Mesenteric fat pad (tissue), 1 donor: ENCODE measurements at places on chromosomes 5 and 9. TPM values are rescaled to one million over a fixed set of nuclear protein-coding genes. Genes with fewer than 3 reads are reported as not detected.

GRCh38 chr5:177509991-177510566 lies 453 bp upstream of the DOK3 start:
- DNase-seq, result no peak

- DNase-seq, result no peak
These were observed 36.2 kb upstream of the UBAC1 start for GRCh38 chr9:135997090-135998015.

DNA sequence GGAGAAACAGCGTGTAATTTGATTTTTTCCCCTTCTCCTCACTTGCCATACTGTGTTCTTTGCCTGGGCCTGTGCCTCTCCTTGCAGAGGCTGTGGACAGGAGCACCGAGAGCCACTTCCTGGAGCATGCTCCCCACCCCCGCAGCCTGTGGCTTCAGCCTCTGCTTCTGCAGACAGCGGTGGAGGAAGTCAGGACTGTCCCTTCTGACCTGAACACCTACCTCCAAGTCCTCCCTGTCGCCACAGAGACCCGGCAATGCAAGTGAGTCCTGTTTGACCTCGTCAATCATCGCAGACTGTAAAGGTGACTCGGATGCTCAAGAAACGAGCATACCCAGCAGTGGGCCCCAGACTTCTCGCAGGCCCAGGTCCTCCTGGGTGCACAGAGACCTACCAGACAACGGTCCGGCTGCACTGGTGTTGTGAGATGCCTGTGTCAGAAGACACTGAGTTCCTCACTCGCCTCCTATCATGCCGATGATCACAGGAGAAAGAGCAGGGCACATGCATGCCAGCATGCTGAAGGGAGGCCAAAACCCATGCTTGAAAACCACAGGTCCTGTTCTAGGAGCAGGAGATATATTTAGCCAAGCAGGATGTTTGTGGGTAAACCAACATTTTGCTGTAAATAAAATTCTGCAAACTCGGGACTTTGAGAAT lies 198.8 kb downstream of the AUH start:
- DNase-seq, result no peak

- no peak for DNase-seq
These were observed 716 bp downstream of the PROB1 start for GRCh38 chr5:139394123-139394653.

- DNase-seq, result no peak
These were observed 27.6 kb downstream of the KCNMB1 start for GRCh38 chr5:170361616-170362015.

DNA sequence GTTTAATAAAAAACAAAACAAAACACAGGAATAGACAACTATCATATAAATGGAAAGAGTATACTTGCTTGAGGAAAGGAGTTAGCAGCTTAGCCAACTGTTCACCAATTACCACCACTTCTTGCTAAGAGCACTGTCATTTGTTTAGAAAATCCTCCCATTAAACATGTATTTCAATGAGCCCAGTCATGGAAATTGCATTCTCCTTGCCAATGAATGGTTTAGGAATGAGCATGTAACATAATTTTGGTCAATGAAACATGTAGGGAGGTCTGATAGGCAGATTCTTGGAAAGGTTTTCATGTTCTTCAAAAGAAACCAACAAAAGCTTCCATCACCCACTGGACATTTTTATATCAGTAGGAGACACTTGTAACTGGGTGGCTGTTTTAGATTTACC lies 502.8 kb upstream of the PAPPA start:
- DNase-seq, result no peak

DNA sequence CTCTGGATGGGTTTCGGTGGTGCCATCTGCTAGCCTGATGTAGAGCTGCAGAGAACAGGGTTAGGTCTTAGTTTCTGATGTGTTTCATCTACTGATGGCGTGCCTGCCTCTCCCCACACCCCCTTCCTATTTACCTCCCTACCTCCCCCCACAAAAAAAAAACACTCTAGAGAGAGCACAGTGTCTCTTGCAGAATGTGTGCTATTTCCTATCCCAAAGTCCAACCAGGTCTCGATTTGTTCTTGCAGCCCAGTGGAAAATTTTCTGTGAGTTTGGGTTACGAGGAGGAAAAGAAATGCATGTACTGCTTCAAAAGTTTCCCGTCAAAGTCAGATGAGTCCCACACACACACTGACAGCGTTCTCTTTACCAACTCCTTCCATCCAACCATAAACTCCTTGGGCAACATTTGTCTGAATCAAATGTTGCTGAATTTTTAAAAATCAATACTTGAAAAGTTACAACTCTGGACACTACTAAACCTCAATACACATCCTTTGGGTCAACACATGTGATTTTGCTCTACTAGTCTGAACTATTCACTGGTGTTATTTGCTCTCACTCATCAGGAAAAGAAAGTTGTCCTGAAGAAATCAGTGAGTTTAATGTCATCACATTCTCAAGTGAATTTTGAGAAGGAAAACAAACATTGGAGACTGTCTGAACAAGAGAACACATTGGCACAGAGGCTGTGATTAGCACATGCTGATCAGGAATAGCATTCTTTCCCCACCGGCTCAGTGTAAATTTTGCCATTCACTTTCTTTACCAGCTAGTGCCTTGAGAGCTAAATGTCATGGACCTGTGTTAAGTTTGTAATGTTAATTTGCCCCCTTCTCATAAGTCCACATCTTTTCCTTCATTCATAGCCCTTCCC lies 84.1 kb downstream of the MAMDC2 start:
- DNase-seq, result no peak

SPOCK1 gene
- 59.8 TPM for total RNA-seq

GAS1 gene
- total RNA-seq, result 91.5 TPM

SLC1A1 gene
- total RNA-seq, result 8.2 TPM

SPINK7 gene
- not detected for total RNA-seq

TRPM3 gene
- total RNA-seq, result 0.48 TPM
